Urothelium cell line (cell line): ENCODE measurements at places on chromosomes 11 and 22.
A peak's percentile ranks its signal among the peaks of the same experiment; 100 is the strongest.

DNA sequence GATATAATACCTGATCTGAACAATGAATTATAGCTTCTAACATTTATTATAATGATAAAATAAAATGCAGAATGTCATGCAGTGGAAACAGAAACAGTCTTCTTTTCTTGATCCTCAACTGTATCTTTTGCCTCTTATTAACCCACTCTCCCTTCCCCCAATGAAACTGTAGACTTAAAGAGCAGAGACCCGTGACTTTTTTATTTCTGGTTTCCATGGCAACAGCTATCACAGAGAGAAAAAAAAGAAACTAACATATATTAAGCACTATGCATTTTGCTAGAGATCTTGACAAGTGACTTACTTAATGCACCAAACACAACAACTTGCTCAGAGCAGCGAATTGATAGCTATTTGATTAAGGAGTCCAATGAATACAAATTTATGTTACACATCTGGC is 69.3 kb downstream of the RAB38 start:
- no peak for DNase-seq

GRCh38 chr22:21044931-21045584 is 688 bp upstream of the LRRC74B start:
- peak; percentile 52 for DNase-seq

- DNase-seq, result no peak
Measured at GRCh38 chr11:125990244-125990643, 44.4 kb downstream of the VSIG10L2 start.

GRCh38 chr11:134474070-134474860 is 62.2 kb upstream of the B3GAT1 start:
- DNase-seq, result no peak

DNA sequence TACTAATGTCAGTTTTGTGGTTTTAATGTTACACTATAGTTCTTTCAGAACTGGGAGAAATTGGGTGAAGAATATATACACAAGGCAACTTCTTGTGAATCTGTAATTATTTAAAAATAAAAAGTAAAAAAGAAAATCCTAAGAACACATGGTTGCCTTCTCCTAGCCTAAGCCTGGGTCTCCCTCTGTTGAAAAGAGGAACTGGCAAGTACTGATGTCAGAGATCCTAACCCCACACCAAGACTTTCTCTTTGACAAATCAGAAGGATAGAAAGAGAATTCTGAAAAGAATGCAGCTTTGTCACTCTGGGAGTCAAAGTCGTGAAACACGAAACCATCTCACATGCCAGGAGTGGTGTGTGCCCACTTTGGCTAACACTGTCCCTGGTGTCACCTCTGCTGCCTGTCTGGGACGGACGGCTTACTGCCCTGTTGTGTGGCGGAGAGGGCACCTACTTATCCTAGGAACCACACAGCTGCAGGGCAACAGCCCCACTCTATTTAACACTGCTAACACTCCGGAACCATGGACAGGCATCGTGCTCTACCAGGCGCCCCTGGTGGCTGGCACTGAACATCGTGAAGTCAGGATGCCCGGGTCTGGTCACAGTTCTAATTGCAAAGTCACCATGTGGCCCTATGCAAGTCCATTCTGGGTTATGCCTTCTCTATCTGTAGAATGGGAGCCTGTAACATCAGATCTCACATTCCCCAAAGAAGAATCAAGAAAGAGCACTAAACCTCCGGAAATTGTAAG is 108.7 kb upstream of the CD82 start:
- DNase-seq, result peak; percentile 26

- DNase-seq, result no peak
Measured at GRCh38 chr11:14593671-14594070, 49.9 kb upstream of the PDE3B start.

- DNase-seq, result no peak
Measured at GRCh38 chr11:22037505-22037904, 155.4 kb upstream of the ANO5 start.

- DNase-seq, result no peak
Measured at GRCh38 chr11:10894666-10895065, 36.8 kb upstream of the ZBED5 start.

- no peak for DNase-seq
Measured at GRCh38 chr11:134372536-134372935, 39.5 kb downstream of the B3GAT1 start.

DNA sequence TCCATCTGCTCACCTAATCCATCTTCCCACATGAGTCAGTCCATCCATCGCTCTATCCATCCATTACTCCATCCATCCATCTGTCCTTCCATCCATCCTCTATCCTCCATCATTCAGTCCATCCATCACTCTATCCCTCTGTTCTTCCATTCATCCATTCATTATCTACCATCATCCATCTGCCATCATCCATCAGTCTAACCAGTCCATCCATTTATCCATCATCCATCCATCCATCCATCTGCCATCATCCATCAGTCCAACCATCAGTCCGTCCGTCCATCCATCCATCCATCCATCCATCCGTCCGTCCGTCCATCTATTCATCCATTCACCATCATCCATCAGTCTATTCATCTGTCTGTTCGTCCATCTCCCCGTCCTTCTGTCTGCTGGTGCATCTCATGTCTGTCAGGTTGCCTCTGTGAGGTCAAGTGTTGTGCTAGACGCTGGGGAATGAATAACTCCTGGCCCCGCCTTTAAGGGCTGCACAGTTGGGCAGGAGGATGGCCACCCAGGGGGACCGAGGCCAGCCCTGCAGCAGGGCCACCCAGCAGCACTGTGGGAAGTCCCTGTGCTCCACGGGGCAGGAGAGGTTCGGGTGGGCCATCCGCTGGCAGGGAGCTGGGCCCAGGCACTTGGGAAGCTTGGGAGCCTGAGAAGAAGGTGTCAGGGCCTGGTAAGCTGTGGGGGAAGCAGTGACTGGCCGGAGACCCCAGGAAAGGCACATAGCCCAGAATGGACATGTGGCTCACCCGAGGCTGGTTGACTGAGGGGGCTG is 137.1 kb downstream of the CTTN start:
- no peak for DNase-seq

DNA sequence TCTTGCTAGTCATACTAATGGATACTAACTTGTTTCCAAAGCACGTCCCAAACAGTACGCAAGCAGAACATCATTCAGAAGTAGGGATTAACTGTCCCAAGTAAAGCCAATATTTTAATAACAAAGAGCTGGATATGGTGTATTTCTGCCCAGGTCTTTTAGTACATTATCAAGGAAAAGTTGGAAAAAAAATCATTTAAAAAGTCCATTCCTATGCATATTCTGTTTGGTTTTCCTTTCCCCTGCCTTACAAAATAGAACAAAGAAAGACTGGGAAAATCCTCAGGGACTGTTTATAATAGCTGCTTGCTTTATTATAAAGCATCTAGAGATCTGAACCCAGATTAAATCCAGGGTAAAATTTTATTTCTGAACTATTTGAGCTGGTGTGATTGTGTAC is 83.9 kb downstream of the UVRAG start:
- DNase-seq, result no peak

DNA sequence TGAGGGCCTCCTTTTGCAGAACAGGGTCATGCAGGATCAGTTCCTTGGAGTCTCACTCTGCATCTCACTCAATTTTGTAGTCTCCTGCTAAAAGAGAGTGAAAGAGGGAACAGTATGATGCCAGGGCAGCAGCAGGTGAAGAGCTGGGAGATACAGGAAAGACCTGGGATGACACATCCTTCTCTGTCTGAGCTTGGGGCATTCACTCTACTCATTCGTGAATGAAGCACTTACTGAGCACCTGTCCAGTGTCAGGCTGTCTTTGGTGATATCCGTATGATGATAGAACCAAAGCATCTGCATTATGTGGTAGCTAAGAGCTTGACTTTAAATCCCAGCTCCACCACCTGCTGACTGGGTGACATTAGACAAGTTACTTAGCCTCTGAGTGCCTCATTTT is 14.4 kb downstream of the SREBF2 start:
- no peak for DNase-seq

GRCh38 chr11:13635290-13635689 is 33.2 kb upstream of the FAR1 start:
- DNase-seq, result no peak

GRCh38 chr11:58652726-58653280 is 30.3 kb downstream of the CNTF start:
- DNase-seq, result no peak

GRCh38 chr22:19718456-19719049 is 4.2 kb downstream of the SEPTIN5 start:
- DNase-seq, result no peak

GRCh38 chr22:38029901-38030300 is 27.3 kb upstream of the PICK1 start:
- no peak for DNase-seq

DNA sequence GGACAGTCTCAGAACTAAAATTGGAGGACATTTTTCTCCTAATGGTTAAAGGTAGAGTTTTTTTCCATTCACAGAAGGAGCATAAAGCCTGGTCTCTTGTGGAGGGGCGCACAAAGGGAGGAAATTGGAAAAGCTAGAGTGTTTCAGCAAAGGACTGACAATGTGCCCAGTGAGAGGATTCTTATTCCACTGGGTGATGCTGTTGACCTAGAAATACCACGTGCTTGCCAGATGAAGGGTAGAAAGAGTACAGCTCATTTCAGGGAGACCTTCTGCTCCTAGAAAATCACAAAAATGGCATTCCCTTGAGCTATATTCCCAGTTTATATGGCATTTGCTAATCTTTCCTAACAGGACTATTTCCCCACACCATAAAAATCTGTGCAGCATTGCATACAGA is 21.1 kb downstream of the MS4A6E start:
- no peak for DNase-seq
